ENCODE measurements at places on chromosomes 11 and 22.

- no peak for DNase-seq
Measured at GRCh38 chr22:38109371-38110001, 998 bp downstream of the BAIAP2L2 start.

- DNase-seq: no peak
Measured at GRCh38 chr22:47444746-47445065, 682.3 kb downstream of the TBC1D22A start.

GRCh38 chr11:108825381-108825780 lies 160.5 kb downstream of the DDX10 start:
- no peak for DNase-seq

- no peak for DNase-seq
Measured at GRCh38 chr11:12642806-12643428, 31.3 kb upstream of the TEAD1 start.

DNA sequence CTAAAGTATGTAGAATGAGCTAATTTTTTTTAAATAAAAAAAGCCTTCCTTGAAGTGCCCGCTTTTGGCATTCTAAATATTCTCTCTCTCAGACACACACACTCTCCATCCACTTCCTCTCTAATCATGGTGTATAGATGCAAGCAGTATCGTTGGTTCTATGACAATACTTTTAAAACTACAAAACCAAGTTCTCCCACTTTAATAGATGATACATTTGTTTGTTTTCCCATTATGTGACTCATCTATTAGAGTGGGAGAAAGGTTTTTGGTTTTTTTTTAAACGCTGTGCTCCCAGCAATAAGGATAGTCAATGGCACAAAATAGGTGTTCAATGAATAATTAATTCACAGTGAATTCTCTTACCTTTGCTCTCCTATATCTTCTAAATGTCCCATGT lies 44.6 kb downstream of the FZD4 start:
- no peak for DNase-seq
